ENCODE measurements at places on chromosomes 2 and 18. TPM values are rescaled to one million over a fixed set of nuclear protein-coding genes. Genes with fewer than 3 reads are reported as not detected.

ITGAV gene
- total RNA-seq: 174 TPM

CD207 gene
- not detected for total RNA-seq

RESP18 gene
- total RNA-seq: not detected

NAT8 gene
- total RNA-seq: not detected

GBX2 gene
- 0.25 TPM for total RNA-seq

UGT1A5 gene
- total RNA-seq: not detected

IL18R1 gene
- total RNA-seq: 6.8 TPM

DNAH6 gene
- 0.49 TPM for total RNA-seq

MAB21L4 gene
- total RNA-seq: not detected

PROKR1 gene
- not detected for total RNA-seq

IRS1 gene
- total RNA-seq: 29.7 TPM

DNA sequence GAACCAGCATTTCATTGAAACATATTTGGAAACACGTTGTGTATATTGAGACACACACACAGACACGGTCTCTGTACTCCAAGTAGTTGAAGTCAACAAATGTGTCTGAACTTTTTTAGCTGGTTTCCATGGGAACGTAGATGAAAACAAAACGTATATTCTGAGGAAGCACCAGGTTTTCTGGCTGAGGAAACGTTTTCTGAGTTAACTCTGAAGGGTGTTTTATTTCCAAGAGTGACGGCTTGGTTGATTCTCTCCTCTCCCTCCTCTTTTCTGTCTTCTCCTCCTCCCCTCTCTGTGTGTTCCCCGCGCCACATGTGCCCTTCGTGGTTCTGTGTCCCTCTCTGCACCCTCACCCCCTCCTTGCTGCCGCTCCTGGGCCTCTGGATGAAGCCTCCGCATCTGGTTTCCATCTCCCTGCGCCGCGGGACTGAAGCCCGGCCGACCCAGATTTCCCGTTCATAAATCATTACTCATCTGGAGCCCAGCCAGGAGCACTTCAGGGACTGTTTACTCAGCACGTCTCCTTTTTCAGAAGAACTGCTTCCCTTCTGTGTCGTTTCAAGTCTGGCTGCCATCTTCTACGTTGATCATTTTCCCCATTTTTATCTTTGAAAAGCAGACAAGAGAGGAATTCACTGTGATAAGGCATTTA, 122.7 kb downstream of the COL6A3 start:
- peak; percentile 100 for DNase-seq

GRCh38 chr2:118310681-118311429, 222.6 kb downstream of the INSIG2 start:
- no peak for DNase-seq

DNA sequence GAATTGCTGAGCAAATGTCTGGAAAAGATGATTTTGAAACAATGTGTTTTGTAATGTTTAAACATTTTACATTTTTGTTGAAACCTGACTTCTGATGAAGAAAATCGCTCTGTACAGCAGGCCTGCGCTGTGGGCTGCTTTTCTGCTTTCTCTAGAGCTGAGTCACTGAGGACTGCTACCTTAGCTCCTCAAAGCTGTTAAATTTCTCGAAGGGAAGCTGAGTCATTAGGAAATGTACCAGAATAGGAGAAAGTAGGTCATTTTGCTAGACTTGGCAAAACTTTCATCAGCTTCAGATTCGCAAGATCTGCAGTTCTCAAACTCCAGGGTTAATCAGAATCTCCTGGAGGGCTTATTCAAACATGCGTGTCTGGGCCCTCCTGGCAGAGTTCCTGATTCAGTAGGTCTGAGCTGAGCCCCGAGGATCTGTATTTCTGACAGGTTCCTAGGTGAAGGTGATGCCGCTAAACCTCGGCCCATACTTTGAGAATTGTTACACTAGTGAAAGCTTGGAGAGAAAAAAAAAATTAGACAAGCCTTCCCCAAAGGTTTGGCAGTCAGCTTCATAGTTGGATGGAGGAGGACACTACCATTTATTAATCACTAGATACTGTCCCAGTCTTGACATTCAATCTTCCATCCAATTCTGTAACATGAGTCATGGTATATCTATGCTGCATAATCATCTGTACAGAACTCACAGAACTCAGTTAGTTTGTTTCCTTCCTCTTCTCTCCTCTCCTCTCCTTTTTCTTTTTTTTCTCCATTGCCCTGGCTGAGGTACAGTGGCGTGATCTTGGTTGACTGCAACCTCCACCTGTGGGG, 297.6 kb downstream of the PARD3B start:
- DNase-seq: peak; percentile 93

- no peak for DNase-seq
Measured at GRCh38 chr2:239801404-239802184, 223.5 kb downstream of the NDUFA10 start.

- DNase-seq: no peak
Measured at GRCh38 chr2:218513676-218514075, 54.5 kb downstream of the USP37 start.

DNA sequence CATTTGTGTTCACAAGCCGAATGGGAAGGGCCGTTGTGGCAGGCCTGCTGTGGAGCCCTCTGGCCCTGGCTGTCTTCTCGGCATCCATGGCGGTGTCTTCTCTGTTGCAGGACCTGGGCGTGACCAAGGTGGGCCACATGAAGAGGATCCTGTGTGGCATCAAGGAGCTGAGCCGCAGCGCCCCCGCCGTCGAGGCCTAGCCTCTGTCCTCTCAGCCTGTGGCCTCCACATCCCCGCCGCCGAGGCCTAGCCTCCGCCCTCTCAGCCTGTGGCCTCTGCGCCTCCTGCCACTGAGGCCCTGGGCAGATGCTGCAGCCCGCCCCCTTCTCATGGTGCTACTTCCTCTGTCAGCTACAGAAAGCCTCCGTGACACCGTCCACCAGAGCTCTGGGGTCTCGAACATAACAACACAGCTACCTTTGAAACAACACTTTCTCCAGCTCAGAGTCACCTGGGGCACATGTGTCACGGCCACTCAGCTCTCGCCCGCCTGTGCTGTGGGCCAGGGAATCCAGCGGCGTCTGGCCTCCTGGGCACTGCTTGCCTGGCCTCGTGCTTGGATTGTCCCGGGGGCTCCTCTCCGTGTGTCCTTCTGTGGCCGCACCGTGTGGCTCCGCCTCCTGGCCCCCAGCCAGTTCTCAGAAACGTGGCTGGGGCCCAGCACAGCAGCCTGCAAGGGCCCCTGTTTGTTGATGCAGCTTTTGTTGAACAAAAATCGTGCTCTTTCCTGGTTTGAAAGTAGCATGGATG, 97.1 kb downstream of the USP40 start:
- no peak for DNase-seq

DNA sequence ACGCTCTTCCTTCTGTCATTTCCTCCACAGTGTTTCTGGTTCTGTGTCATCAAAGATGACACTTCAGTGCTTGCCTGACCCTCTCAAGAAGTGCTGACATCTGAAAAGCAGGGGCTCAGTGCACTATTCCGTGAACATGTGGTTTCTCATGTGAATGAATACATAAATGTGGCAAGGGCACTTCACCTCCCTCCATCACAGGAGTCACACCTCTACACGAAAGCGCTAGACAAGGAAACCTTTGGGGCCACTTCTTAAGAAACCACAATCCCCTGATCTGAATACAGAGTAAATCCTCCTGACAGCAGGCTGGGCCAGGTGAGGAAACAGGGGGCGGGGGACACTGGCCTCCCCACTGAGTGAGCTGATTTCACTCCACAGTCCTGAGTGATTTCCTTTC, 145.8 kb upstream of the ACAA2 start:
- no peak for DNase-seq

- peak; percentile 64 for DNase-seq
Measured at GRCh38 chr2:189498205-189498604, 56.9 kb downstream of the WDR75 start.

- DNase-seq: no peak
Measured at GRCh38 chr2:159786938-159787337, 11.1 kb downstream of the CD302 start.

GRCh38 chr2:176419591-176420071, 150.4 kb downstream of the MTX2 start:
- peak; percentile 61 for DNase-seq

GRCh38 chr2:20427931-20428526, 18.8 kb upstream of the RHOB start:
- DNase-seq: no peak

DNA sequence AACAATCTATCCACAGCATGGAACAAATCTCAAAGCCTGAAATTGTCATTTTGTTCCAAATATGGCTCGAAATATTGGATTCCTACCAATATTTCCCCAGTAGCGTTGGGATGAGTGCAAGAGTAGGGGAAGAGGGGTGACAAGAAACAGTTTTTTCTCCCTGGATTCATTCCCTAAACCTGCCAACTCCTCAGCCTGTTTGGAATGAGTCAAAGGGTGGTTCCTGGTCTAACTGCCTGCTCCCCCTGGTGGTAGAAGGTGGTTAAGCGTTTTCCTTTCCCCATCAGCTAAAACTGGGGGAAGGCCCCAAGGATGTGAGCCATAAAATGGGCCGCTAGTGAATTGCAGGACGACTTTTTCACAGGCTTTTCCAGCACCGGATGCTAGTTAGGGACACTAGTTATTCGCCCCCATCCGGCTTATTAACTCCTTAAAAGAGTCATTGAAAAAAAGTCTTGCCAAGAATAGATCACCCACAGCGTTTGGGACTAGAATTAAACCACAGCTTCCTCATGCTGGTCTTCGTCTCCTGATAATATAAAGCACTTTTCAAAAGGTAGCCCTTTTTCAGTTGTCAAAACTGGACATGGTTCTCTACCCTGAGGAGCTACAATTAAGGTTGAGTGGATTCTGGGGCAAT, 72.5 kb downstream of the DHRS9 start:
- DNase-seq: peak; percentile 66

DNA sequence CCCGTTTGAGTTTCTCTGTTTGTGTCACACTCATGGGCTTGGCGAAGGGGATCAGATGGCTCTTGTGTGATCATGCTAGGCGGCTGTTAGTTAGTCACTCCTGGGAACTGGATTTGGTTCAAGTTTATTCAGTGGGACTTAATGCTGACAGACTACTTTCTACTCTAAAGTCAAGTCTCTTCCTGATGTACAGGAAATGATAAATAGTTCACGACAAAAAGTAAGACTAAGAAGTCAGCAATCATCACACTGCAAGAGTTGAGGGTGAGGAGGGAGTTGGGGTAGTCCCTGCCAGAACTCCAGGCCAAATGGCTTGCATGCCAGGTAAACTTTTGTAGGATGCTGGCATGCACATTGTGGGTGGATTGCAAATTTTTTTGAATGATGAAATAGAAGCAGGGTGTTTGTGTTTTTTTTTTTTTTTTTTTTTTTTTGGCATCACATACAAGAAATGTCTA, 25.1 kb upstream of the CCL20 start:
- peak; percentile 70 for DNase-seq

- DNase-seq: no peak
Measured at GRCh38 chr2:197487385-197487784, 12.3 kb downstream of the HSPD1 start.

DNA sequence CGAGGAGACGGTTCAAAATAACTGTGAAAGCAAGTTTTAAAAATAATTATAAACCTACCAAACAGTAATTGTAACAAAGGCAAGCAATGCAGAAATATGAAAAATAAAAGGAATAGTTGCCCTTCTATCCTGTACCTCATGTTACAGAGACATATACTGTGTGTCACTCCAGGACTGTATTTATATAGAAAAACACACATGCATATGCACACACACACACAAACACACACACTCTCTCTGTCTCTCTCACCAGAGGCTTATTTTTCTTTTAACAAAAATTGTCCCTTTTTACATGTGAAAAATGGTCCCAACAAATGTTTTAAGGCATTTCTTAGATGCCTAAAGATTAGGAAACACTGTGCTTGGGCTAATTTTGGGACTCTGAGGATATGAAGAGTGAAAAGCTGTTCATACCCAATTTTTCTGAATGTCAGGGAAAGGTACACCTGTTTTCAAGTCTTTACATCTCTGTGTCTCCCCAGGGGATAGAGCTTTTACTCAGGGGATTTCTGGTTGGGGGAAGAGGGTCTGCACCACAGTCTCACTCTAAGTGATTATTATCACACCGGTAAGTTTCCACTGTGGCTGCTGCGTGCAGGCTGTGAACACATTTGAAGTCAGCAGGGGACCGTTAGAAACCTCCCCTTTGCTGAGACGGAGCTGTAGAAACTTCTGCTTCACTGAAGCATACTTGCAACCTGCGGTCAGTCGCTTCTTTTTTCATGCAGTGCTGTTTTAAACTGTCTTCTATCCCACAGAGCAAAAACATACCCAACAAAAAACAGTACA, 51.4 kb upstream of the SPAG16 start:
- no peak for DNase-seq

DNA sequence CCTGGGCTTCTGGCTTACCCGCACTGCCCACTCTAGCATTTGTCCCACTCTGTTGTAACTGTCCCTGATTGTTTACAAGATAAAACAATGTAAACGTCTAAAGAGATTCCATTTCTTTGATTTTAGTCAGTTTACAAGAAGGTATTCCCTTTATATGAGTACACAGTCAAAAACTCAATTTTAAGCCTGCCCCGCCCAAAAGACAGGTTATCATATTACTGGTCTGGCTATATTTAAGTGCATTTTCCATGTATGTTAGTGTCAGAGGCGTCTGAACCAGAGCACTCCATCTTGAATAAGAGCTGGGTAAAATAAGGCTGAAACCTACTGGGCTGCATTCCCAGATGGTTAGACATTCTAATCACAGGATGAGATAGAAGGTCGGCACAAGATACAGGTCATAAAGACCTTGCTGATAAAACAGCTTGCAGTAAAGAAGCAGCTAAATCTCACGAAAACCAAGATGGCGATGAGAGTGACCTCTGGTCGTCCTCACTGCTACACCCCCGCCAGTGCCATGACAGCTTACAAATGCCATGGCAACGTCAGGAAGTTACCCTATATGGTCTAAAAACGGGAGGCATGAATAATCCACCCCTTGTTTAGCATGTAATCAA, 15.0 kb downstream of the GPR45 start:
- DNase-seq: no peak

DNA sequence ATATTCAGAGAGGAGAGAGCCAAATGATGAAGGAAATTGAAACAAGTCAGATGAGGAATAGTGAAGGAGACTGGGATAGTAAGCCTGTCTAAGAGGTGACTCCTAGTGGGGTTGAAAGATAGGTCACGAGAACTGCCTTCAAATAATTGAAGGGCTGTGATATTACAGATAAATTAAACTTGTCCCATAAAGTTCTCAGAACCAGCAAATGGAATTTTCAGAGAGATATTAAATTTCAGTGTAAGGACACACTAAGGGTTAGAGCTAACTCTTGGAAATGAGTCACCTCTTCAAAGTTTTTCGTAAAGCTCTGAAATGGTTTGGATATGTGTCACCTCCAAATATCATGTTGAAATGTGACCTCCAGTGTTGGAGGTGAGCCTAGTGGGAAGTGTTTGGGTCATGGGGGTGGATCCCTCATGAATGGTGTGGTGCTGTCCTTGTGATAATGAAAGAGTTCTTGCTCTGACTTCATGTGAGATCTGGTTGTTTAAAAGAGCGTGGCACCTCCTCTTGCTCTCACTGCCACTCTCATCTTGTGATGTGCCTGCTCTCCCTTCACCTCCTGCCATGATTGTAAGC, 87.3 kb downstream of the BABAM2 start:
- DNase-seq: peak; percentile 89
